ENCODE measurements at places on chromosomes 3 and 15.

GRCh38 chr3:189222927-189223636 lies 51.3 kb downstream of the TPRG1 start:
- no peak for DNase-seq

GRCh38 chr15:47517737-47518136 lies 199.6 kb upstream of the SEMA6D start:
- no peak for DNase-seq

DNA sequence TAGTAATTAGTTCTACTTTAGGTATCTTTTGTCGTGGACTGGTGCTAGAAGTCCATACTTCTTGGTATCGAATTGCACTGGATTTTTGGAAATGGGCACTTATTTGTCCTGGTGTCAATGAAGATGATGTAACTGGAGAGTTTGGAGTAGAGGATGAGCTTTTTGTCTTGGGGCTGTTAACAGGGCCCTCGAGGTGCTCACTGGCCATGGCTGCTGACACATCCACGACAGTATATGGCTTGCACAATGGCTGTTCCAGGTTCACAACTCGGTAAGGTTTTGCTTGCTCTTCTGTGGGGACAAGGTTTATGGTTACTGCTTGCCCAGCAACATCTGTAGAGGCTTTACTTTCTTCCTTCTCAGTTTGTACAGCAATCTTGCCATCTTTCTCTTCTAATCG lies 109.4 kb upstream of the TSPAN3 start:
- DNase-seq: no peak

- DNase-seq: no peak
Measured at GRCh38 chr3:142888099-142888480, 793 bp downstream of the PCOLCE2 start.

DNA sequence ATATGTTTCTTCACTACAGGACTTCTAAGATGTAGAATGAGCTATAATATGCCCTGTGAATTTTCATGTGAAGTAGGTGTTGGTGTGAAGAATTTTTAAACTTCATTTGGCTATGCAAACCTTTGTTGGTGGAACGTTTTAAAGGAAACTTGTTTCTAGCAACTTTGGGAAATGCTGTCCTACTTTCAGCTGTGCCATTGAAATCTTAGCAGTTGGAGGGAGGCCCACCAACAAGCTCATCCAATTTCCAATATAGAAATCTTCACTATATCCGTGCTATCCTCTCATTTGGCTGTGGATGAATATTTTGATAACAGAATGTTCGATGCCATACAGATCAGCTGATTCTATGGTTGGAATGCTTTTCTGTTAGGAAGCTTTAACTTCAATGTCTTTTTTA lies 51.3 kb downstream of the GRM7 start:
- no peak for DNase-seq
